ENCODE measurements at places on chromosomes 1 and 21.

DNA sequence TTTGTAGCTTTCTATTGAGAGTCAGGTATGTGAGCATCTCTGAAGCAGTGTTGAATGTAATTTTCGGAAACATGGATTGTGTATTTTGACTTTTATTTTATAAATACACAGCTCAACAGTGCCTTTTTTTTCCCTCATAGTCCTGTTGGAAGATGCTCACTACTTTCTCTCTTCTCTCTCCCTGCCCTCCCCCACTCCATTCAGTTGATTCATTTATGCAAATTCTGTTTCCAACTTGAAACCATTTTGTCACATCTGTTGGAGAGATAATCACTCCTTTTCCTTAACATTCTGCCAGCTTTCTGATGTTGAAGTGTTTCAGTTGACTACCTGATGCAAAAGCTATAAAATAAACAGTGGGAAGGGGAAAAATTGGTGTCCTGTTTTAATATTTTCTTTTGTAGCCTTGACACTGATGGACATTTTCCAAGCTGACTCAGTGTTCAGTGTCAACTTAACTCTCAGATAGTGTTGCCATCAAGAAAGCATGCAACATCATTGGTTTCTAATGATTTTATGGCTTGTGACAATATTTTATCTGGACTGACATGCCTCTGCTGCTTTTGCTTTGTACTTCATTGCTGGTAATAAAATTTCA lies 194.5 kb downstream of the HS2ST1 start:
- DNase-seq = no peak

DNA sequence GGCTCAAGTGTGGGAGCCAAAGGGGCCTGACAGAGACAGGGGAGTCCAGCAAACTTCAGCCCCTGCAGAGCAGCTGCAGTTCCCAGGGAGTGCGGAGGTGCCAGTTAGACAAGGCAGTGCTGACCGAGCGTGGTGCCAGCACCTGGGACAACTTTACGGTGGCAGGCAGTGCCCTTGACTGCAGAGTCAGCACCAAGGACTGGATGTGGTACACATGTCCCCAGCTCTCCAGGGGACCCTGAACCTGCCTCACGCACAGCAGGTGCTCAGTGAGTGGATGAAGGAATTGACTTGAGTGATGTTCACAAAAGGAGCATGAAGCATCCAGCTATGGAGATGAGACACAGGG lies 296.5 kb downstream of the SIPA1L2 start:
- DNase-seq = no peak

- peak; percentile 50 for DNase-seq
These were observed 96.5 kb downstream of the USP25 start for GRCh38 chr21:15826147-15826780.

GRCh38 chr1:16242556-16243214 lies 5.7 kb upstream of the CPLANE2 start:
- no peak for DNase-seq

- no peak for DNase-seq
These were observed 28.8 kb upstream of the SYDE2 start for GRCh38 chr1:85229574-85230097.

DNA sequence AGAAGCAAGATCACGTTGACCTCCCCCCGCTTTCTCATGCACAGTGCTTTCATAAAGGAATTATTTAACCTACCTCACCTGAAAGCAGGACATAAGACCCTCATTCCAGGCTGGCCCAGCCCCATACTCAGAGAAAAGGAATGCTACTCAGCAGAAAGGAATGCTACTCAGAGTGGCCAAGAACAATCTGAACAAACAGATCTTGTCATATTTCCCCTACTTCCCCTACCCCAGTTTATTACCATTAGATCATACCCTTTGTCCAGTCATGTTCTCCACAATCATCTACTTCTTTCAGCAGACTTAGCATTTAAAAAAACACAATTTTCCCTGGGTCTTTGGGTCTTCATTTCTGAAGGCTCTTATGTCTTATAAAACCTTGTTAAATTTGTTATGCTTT lies 89.8 kb downstream of the SLC16A1 start:
- DNase-seq = peak; percentile 57

GRCh38 chr1:211323156-211324063 lies 3.2 kb upstream of the TRAF5 start:
- DNase-seq = peak; percentile 85

GRCh38 chr1:162283657-162284056 lies 93.0 kb downstream of the SPATA46 start:
- DNase-seq = no peak

GRCh38 chr1:30811187-30811586 lies 53.6 kb upstream of the LAPTM5 start:
- DNase-seq = no peak

- peak; percentile 25 for DNase-seq
These were observed 5.2 kb downstream of the HES3 start for GRCh38 chr1:6248932-6249738.

- DNase-seq = no peak
These were observed 22.8 kb upstream of the CRNN start for GRCh38 chr1:152436593-152437496.

GRCh38 chr1:89954401-89954800 lies 40.5 kb upstream of the ZNF326 start:
- no peak for DNase-seq
